ENCODE measurements at places on chromosomes 11 and 22.

- no peak for DNase-seq
Measured at GRCh38 chr11:131290185-131290584, 80.2 kb upstream of the NTM start.

GRCh38 chr11:130677486-130678153 is 229.2 kb downstream of the ADAMTS15 start:
- no peak for DNase-seq

DNA sequence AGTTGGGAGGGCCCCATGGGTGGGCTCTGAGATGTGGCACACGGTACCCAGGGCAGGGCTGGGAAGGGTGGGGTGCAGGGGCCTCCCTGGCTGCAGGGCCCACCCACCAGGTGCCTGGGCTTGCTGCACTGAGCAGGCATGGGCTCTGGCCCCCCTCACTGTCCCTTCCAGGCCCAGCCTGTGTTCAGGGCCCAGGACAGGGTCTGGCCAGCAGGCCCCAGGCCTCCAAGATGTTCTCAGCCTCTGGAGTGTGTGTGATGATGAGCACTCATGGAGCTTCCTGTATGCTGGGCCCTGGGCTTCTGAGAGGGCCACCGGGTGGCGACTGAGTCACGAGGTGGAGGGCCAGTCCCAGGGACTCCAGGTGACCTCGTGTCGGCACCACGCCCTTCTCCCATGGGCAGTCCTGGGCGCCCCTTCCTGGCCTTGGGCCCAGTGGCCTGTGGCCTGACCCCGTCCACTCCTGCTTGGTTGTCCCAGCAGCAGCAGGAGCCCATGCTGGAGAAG is 55.9 kb upstream of the CCDC188 start:
- DNase-seq = no peak

GRCh38 chr22:45683680-45684079 is 12.0 kb downstream of the ATXN10 start:
- no peak for DNase-seq

DNA sequence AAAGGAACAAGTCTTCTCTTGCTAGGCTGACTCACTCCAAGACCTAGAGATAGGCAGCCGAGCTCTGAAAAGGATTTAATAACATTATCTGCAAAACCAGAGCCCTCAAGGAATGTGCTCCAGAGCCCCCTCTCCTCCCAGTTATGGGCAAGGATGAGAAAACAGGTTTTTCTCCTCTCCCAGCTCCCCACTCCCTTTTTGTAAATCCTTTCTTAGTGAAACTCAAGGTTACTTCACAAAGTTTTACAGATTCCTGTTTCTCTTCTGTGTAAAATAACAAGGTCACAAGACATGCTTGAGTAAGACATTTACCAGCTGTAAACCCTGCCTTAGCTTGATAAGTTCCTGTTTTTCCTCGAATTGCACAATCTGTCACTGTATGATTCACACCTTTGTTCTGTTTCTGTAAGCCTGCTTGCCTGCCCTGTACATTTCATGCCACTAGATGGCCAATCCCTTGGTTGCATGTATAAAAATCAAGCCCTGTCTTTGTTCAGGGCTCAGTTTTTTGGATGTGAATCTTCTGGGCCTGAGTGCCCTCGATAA is 489.4 kb downstream of the KCNA4 start:
- no peak for DNase-seq
